ENCODE measurements at places on chromosomes 2 and 18.

GRCh38 chr18:568731-569130 lies 11.4 kb upstream of the CETN1 start:
- no peak for DNase-seq

DNA sequence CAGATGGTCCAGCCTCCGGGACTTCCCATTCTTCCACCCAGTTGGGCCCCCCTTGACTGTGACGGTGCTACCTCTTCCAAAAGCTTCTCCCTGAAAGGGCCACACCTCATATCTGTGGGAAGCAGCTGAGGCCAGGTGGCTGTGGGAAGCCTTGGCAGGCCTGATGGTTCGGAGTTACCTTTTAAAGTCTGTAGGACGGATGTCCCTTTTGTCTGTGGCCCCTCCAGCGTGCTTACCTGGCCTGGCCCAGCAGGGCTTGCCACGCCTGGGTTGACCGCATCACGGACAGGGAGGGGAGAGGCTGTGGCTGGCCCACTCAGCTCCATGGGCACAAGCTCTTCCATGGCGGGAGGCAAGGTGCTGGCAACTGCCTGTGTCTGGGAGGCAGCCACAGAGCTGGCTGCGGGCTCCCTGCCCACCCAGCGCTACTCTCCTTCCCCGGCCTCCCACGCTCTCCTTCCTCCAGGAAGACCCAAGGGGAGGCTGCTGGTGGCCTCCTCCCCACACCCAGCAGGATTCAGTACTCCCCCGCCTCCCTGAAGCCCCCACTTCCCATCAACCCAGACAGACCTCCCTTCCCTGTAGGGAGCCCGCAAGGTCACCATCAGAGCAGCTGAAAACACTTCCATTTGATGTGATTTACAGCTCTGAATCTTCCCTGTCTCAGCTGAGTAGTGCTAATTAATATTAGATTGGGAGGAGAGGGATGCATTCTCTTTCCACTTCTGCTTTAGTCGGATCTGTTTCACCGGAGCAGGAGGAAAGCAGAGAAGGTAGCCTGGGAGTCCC lies 52.8 kb downstream of the EDAR start:
- no peak for DNase-seq

DNA sequence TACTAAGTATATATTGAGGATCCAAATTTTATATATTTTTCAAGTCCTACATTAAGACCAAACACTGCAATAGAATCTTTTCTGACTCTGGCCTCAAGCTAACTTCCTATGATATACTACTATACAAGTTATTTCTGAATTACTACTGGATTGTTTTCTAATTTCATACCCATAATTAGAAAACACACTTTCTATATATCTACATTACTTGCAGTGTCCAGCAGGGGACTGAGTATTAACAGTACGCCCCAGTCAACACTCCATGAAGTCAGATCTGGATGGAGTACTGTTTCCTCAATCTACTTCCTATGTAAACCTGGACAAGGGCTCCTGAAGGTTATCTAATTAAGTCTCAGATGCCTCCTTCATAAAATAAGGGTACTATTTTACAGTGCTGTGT lies 26.5 kb downstream of the RMP24 start:
- no peak for DNase-seq

DNA sequence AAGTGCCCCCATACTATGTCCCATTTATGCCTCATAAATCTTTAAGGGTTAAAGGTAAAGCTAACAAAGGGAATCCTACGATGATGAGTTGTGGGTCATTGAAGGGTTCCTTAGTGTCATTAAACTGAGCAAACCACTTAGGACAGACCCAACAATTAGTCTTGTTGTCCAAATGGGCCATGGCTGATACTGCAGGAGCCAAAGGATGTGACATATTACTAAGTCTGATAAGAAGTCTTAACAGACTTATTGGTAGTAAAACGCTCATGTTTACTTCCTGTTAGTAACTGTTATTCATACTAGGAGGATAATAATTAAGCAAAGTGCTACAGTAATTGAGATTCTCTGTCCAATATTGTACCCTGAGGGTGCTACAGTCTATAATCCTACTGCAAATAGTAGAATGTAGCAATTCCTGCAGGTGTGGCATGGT lies 96.8 kb downstream of the PTPN4 start:
- peak; percentile 40 for DNase-seq

DNA sequence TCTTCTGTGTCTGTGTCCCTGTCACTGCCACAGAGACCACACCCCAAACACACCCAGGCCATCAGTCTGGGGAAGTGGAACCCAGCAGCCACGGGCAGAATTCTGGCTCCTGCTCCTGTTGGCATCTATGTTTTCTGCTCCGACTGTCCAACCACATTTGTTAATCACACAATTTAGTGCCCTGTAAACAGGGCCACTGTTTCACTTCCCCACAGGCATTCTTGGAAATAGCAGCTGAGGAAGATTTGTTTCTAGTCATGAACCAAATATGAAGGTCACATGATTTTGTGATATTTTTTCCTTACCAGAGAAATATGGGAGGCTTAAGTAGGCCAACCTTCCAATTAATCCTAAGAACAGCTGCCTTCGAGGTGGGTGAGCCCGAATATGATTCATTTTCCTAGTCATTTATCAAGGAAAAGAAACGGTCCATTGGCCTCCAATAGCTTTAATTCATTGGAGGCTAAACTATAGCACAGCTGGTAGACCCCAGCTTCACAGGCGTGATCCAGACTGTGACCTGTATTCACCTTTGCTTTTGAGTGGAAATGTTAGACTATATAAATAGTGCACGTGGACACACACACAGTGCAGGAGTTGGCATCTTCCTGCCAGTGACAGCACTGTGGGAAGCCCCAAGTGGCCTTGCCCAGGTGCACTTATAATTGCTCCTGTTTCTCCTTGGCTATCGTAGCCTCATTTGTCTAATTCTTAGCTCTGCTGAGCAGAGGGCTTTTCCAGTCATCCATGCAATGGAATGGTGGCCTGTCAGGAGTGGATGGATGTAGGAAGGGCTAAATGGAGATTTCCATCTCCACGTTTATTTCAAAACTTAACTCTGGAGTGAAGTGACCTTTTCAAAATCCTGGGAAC lies 267.9 kb downstream of the LPIN1 start:
- peak; percentile 5 for DNase-seq

GRCh38 chr2:207330912-207331311 lies 165.2 kb upstream of the KLF7 start:
- no peak for DNase-seq

- no peak for DNase-seq
Observed at GRCh38 chr2:237723023-237723422, 75.6 kb upstream of the RBM44 start.

DNA sequence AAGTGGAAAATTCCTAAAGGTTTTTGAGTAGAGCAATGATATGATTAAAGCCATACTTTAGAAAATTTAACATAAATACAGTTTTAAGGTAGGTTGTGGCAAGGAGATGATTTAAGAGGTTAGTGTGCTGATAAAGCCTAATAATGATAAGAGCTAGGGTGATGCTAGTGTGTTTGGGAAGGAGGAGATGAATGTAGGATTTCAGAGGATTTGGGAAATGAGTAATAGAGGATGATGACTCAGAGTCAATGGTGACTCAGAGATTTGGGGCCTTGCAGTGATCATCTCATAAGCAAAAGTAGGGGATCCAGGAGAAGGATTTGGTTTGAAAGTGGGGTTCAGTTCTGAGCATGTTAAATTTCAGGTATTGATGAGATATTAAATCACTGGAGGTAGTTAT lies 23.3 kb downstream of the STAMBP start:
- DNase-seq = no peak

- DNase-seq = peak; percentile 73
Observed at GRCh38 chr2:159946326-159946999, 116.0 kb downstream of the PLA2R1 start.

GRCh38 chr2:218397463-218397819 lies 2.2 kb upstream of the CTDSP1 start:
- no peak for DNase-seq

DNA sequence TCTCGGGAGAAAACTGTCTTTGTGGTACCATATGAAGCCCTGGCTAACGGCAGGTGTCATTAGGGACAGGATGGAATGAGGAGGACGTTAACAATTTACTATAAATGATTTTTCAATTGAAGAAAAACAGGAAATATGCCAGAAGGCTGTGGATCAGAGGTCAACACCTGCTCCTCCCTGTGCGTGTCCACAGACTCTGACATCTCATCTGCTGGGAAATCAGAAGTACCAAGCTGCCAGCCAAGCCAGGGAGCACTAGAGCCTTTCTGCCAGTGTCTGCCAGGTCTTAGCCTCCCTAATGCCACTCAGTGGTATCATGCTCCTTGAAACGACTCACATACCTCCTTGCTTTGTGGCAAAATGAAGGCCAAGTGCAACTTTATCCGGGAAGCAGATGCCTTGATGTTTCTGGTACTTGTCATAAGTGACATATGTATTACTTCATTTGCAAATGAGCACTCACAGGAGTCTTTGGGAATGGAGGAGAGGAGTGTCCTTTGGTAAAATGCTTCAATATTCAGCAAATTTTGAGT lies 541.1 kb downstream of the SATB2 start:
- DNase-seq = peak; percentile 81

All from NCI-H2081 (cell line).